ENCODE measurements at places on chromosomes 12 and 14. TPM values are rescaled to one million over a fixed set of nuclear protein-coding genes. Genes with fewer than 3 reads are reported as not detected.
A peak's percentile ranks its signal among the peaks of the same experiment; 100 is the strongest.

CD69 gene
- polyA plus RNA-seq = 3.9 TPM

CLECL1 gene
- 1.9 TPM for polyA plus RNA-seq

SLC7A8 gene
- 28.1 TPM for polyA plus RNA-seq

PPM1H gene
- polyA plus RNA-seq = 2.4 TPM

ATP2A2 gene
- 34.1 TPM for polyA plus RNA-seq

CD27 gene
- 3.1 TPM for polyA plus RNA-seq

GRCh38 chr12:6942331-6942665, 1.3 kb upstream of the RNU7-1 start:
- DNase-seq = peak; percentile 45

DNA sequence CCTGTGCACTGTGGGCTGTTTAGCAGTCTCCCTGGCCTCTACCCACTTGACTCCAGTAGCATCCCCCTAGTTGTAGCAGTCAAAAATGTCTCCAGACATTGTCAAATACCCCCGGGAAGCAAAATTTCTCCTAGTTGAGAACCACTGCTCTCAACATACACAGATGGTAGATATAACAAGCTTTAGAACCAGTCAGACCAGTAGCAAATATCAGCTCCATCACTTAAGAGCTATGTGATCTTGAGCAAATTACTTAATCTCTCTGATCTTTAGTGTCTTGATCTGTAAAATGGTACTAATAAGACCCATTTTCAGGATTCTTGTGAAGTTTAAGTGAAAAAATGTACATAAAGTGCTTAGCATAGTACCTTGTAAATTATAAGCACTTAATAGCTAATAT, 96.2 kb downstream of the DUSP6 start:
- no peak for DNase-seq

DNA sequence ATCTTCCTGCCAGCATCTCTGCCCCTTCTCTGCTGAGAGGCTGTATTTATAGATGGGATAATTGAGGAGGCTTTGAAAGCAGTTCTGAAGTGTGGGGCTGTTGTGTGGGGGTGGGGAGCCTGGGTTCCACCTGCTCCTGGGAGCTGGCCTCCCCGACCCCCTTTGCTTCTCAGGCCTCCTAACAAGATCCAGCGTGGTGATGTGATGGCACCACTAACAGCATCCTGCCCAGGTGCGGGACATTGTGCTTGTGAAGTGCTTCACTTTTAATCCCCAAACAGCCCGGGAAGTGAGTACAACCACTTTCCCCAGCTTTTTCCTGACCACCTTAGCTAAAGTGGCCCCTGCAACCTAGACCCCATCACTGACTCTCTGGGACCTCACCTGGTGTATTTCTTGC, 95.1 kb upstream of the NRXN3 start:
- DNase-seq = no peak

DNA sequence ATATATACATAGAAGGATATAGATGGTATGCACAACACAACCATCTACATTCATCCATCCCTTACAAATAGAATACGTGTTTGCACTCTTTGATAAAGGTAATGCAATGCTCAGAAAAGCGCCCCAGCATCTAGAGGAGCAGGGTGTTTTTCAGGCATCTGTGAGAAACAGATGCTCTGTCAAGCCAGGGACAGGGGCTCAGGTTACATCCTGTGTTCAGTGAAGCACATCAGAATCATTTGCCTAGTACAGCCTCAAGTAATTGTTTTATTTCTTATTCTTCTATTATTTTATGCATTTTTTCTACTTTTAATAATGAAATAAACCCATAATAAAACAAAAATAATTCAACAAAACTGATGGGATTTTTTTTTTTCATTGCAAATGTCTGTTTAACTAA, 50.5 kb upstream of the HIF1A start:
- no peak for DNase-seq

GRCh38 chr14:71654810-71655209, 277.4 kb upstream of the RGS6 start:
- DNase-seq = no peak

DNA sequence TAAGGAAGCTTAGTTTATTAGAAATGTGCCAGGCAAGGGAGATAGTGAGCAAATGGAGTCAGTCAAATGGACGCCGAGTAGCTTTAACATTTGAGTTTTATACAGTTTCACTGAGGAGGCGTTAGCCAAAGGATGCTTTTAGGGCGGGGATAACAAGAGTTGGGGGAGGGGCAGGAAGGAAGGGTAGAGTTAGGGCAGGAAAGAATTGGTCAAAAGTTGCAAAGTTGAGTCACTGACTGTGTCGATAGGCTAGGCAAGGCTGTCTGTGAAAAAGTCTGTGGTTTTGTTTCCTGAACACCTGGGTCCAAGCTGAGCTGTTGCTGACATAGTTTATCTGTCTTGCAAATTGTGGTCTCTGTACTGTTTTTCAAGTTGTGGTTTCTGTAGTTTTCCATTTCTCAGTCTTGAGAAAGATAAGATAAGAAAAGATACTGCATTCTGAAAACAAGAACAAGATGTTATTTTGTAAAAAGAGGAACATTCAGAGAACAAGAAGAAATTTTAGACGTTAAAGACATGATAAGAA, 62.6 kb upstream of the RESF1 start:
- DNase-seq = no peak

- DNase-seq = peak; percentile 85
Measured at GRCh38 chr12:7806863-7807487, 17.8 kb downstream of the NANOG start.

DNA sequence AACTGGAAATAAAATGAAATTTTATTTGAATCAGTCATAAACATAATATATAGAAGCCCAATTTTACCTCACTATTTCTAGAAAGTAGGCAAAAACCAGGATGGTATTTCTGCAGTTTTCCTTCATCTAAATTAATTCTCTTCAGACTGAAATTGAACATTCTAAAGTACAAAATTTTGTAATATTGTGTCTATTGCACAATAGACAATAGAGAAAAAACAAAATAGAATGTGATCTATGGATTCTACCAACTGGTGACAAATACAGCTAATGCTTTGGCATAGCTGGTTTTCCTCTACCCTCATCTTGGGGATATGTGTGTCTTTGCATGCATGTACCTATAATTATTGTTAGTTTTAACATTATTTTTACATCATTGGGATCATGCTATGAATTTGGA, 8.5 kb upstream of the PTPRR start:
- no peak for DNase-seq

GRCh38 chr14:89348722-89349121, 68.3 kb downstream of the FOXN3 start:
- DNase-seq = no peak

DNA sequence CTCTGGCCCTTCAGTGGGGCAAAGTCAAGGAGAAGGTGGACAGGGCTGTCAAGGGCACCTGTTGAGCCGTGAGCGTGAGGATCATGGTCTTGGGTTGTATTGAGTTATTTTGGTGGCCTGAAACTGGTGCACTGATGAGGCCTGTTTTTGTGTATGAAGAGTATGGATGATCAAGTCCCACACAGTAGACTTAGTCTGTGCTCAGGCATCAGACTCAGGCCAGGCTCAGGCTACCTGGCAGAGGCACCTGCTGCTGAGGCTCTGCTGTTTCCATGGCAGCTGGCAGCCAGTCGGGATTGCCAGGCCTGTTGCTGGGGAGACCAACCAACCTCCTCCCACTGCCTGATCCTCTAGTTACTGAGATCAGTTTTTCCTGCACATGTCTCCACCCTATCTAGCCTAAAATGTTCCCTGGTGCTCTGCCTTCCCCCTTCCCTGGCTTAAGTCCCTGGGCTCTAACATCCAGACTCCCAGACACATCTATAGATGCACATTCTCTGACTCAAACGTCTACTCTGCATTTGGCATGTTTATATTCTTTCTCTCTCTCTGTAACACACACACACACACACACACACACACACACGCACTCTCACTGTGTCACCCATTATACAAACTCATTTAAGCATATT, 5.1 kb downstream of the JPH4 start:
- DNase-seq = no peak

DNA sequence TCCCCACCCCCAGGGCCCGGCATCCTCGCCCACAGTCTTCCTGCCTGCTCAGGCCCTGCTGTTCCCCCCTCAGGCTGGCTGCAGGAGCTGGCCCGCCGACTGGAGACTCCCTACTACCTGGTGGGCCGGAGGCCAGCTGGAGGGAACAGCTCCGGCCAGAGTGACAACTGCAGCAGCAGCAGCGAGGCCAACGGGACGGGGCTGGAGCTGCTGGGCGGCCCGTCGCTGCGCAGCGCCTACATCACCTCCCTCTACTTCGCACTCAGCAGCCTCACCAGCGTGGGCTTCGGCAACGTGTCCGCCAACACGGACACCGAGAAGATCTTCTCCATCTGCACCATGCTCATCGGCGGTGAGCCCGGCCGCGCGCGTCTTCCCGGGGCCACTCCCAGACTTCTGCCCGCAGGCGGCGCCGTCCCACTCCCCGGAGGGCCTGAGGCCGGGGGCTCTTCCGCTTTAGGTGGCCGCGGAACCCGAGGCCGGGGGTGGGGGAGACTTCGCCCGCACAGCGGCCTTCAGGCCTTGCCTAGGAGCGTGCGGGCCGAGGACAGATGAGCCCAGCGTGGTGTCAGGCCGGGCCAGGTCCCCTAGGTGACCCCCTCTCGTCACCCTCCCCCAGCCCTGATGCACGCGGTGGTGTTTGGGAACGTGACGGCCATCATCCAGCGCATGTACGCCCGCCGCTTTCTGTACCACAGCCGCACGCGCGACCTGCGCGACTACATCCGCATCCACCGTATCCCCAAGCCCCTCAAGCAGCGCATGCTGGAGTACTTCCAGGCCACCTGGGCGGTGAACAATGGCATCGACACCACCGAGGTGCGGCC, 10.2 kb downstream of the KCNH3 start:
- DNase-seq = peak; percentile 73

DNA sequence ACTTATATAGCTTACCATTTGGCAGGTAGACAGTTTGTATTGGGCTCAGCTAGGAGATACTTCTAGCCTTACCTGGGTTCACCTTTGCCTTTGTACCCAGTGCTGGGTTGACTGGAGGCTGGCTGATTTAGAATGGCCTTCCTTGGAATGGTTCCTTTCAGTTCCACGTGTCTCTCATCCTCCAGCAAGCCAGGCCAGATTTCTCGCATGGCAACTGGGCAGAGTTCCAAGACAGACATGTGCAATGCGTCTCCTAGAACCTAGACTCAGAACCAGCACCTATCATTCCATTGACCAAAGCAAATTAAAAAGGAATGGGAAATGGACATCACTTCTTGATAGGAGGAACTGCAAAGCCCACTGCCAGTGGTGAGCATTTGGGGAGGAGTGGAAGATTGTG, 79.1 kb upstream of the BDKRB2 start:
- DNase-seq = peak; percentile 76

All from lung (tissue), 17 donors.